ENCODE measurements at places on chromosomes 2 and 18.

DNA sequence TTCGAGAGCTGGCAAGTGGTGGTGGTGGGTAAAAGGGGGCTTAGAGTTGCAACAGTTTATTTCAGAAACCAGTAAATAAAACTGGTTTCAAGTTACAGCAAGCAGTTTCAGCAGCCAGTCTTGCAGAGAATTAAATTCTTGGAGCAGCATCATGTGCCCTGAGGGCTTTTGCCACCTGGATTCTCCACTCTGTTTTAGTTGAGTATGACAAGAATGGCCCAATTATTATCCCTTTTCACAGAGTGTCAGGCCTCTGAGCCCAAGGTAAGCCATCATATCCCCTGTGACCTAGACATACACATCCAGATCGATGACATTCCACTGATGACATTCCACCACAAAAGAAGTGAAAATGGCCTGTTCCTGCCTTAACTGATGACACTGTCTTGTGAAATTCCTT lies 72.8 kb upstream of the FANCL start:
- DNase-seq: no peak

GRCh38 chr2:174554529-174555150 lies 43.0 kb downstream of the WIPF1 start:
- no peak for DNase-seq

GRCh38 chr2:173972636-173973035 lies 7.5 kb upstream of the SP3 start:
- no peak for DNase-seq

- DNase-seq: no peak
Measured at GRCh38 chr2:177708106-177708505, 315.5 kb downstream of the AGPS start.

- no peak for DNase-seq
Measured at GRCh38 chr18:46891742-46892214, 25.5 kb downstream of the PIAS2 start.

GRCh38 chr18:52387175-52387574 lies 47.2 kb downstream of the DCC start:
- no peak for DNase-seq

GRCh38 chr2:42974721-42975717 lies 182.6 kb upstream of the HAAO start:
- peak; percentile 30 for DNase-seq

- DNase-seq: peak; percentile 94
Measured at GRCh38 chr18:79951545-79952455, at the start of gene SLC66A2. SLC66A2 (minus strand) TSS chr18:79951653; CDS start chr18:79950926, 727 bp downstream.

DNA sequence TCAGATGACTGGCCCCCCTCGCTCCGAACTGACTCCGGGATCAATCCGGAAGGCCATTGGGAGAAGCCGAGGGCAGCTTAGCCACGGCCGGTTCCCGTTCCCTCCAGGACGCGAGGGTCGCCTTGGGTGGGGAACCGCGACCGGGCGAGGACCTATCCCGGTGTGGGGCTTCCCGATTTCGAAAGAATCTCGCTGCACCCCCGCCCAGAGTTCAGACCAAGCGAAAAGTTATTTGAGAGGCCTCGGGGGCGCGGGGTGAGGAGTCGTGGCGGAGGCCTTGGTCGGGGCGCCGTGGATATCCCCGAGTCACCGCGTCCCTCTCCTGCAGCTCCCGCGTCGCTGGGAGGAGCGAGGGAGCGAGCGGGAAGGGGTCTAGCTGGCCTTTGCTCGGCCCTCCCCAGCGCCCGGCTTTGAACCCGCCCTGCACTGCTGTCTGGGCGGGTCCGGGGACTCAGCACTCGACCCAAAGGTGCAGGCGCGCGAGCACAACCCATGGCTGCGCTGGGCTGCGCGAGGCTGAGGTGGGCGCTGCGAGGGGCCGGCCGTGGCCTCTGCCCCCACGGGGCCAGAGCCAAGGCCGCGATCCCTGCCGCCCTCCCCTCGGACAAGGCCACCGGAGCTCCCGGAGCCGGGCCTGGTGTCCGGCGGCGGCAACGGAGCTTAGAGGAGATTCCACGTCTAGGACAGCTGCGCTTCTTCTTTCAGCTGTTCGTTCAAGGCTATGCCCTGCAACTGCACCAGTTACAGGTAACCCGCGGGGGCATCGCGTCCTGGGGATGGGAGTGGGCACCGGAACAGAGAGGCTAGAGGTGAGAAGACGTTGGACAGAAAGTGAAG lies at the start of gene CYP27A1:
TSS of gene CYP27A1 (plus strand) at position 457 of the 837 bp plus-strand sequence. CDS start at position 493, 36 bp downstream.
- DNase-seq: no peak

GRCh38 chr2:132255714-132256113 lies 94.0 kb upstream of the ANKRD30BL start:
- no peak for DNase-seq

DNA sequence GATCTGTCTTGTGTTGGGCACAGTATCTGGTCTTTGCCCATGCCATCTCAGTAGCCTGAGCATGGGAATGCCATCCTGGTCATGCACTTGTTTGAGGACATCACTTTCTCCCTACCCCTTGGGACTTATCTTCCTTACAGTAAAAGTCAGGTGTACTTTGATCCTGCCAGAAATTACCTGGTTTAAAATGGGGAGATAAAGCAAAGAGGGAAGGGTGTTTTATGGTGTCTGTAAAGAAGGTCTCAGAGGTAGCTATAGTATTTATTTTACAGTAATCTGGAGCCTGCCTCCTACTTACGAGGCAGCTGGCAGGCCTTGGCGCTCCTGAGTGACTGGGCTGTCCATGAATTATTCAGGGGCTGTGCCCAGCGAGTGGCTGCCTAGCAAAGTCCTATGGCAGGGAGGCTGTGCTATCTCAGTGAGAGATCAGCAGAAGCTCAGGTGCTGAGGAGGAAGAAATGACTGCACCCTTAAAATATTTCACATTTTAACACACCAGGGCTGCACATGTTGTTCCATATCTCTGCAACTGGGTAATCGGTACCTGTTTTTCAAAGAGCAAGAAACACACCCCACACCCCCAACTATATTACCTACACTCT lies 93.9 kb downstream of the SPTBN1 start:
- no peak for DNase-seq

DNA sequence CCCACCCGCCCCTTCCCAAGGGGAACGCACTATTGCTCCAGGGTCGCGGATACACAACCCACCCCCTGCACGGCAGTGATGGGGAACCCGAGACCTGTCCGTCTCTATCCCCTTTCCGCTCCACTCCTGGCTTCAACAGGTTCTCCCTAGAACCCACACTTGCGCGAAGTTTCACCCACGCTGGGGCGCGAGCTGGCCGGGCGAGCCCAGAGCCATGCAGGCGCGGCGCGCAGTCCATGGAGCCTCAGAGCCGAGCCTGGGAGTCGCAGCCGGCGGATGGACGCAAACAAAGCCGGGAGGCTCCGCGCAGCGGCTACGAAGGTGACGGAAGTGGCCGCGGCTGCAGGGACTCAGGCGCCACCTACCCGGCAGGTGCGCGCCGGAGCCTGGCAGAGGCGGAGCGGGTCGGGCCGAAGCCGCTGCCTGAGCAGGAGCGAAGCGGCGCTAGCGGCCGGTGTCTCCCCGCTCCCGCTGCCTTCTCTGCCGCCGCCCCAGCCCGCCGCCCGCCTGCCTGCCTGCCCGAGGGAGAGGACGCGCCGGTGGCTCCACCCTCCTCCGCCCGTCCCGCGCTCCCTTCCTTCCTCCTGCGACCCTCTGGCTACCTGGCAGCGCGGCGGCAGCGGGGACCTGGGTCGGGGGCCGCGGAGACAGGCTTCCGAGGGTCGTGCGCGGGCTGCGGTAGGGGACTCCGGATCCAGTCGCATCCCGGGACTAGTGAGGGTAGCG lies 14.0 kb downstream of the ALPG start:
- DNase-seq: no peak

GRCh38 chr2:128160616-128161275 lies 69.7 kb downstream of the UGGT1 start:
- DNase-seq: no peak

- no peak for DNase-seq
Measured at GRCh38 chr2:241598061-241598460, 38.9 kb downstream of the THAP4 start.

DNA sequence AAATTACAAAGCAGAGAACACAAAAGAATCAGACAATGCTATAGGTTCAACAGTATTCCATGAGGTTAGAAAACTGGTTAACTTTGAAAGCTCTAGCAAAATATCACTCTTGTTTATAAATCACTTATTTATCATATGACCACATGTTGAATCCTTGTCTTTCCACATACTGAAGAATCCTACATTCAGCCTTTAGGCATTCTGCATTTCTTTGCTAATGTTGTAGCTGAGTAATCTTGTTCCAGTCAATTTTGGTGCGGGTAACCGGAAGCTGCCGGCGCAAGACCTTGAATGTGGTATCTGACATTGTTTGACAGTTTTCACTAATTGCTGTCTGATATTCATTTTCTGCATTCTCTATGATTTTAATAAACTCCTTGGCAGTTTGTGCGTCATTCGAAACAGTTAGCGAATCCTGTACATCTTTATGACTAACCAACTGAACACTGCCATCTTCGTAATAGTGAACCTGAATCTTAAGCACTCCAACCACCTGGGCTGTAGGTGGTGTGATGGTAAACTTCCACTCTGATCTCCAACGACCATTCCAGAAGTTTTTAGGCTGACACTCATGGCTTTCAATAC lies 154.1 kb downstream of the BAZ2B start:
- DNase-seq: no peak

- DNase-seq: no peak
Measured at GRCh38 chr18:23354625-23355024, 98.5 kb upstream of the RIOK3 start.

GRCh38 chr2:130966775-130967490 lies 126.3 kb downstream of the FAM168B start:
- DNase-seq: no peak

DNA sequence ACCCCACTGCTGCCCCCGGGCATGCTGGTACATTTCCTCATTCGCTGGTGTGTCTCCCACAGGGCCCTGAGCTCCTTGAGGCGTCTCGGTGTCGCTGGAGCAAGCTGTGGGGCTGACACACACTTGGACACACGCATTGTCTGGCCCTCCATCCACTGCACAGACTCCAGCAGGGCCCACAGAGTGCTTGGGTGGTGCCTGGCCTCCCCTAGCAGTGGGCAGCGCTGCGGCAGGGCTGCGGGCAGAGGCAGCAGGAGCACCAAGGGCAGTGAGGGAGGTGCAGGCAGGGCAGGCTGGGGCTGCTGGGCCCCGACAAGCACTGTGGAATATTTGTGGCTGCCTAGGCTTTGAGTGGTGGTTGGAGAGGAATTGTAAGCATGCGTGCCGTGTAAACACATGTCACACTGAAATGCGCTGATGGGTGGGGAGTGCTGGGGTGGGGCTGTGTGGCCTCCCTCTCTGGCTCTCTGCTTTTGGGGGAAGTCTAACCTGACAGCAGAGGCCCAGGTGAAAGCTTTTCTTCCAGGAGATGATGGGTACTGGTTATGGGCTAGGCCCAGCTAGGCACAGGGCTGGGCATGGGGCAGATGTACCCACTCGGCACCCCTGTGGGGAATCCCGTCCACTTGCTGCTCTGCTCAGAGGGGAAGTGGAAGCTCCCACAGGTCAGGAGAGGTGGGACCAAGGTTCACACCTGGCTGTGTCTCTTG lies 55.5 kb upstream of the HS6ST1 start:
- no peak for DNase-seq

DNA sequence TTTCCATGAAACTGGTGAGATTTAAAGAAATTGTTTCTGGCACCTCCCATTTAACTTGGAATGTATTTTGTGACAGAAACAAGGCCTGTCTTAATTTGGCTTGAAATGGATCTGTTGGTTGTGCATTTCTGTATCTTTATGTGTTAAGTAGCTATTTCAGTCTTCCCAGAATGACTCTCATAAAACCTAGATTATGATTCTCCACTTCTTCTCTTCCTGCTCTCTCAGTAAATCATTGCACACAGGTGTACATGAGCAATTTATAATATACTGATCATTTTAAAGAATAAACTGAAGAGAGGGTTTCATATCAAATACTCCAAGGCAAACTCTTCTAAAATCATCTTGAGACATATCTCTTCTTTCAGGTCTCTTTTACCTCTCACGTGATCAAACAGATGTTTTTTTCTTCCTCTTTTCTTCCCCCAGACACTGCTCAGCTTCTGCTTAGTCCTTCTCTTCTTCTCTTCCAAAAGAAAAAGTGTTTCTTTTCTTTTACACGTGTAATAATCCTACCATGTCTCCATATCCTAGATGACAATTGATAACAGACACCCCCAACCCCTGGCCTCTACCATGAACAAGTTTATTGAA lies 112.0 kb downstream of the PPP1R1C start:
- no peak for DNase-seq

DNA sequence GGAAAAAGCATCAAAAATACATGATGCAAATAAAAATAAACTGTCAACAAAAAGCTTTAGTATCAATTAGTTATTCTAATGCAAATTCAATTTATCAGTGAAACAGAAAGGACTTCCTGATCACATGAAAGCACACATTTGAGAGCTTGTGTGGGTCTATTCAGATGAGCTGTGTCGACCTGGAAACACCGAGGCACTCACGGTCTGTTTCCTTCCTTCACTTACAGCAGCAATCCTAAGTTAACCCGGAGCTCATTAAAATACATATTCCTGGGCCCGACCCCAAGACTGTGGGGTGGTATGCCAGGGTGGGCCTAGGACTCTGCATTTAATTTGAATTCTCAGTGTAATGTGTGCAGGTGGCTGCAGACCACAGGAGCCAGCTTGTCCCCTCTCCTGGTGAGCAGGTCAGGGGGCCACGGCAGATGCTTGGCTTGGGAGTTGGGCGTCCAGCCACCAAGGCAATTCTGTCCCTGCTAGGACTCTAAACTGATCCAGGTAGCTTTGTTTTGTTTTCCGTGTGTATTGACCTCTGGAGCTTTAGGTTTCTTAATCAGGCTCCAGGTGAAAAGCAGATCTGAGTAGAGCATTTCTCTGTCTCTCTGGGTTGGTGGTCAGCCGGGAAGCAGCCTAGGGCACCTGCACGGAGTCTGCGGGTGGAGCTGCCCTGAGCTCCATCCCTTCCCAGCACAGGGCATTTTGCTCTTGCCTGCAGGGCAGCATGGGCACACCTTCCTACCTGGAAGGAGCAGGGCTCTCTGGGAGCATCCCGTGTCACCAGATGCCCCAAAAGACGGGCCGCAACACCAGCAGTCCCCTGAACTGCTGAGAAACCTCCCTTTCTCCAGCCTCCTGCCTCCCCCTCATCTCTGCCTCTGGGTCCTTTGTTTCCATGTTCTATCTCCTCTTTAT lies 9.0 kb downstream of the MBP start:
- no peak for DNase-seq

GRCh38 chr18:77461062-77461688 lies 211.5 kb downstream of the GALR1 start:
- DNase-seq: no peak

GRCh38 chr18:26551695-26552081 lies 3.3 kb upstream of the KCTD1 start:
- no peak for DNase-seq

- no peak for DNase-seq
Measured at GRCh38 chr2:106534471-106534870, 47.3 kb downstream of the CD8B2 start.

DNA sequence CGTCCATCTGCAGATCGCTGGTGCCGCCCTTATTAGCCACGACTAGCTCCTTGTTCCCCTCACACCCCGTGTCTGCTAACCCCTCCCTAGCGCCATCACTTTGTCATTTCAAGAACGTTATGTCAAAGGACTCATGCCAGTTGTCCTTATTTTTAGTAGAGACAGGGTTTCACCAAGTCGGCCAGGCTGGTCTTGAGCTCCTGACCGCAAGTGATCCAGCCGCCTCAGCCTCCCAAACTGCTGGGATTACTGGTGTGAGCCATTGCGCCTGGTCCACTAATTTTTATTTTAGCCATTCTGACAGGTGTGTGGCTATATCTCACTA lies 138.9 kb upstream of the HDAC4 start:
- no peak for DNase-seq
